IMR-90 (cell line): ENCODE measurements at places on chromosomes 2 and 18. TPM values are rescaled to one million over a fixed set of nuclear protein-coding genes. Genes with fewer than 3 reads are reported as not detected.
A peak's percentile ranks its signal among the peaks of the same experiment; 100 is the strongest.

SNED1 gene
- total RNA-seq = 1.1 and 1.4 TPM in 2 replicates

GALNT3 gene
- total RNA-seq = 2.0 and 4.4 TPM in 2 replicates

DNA sequence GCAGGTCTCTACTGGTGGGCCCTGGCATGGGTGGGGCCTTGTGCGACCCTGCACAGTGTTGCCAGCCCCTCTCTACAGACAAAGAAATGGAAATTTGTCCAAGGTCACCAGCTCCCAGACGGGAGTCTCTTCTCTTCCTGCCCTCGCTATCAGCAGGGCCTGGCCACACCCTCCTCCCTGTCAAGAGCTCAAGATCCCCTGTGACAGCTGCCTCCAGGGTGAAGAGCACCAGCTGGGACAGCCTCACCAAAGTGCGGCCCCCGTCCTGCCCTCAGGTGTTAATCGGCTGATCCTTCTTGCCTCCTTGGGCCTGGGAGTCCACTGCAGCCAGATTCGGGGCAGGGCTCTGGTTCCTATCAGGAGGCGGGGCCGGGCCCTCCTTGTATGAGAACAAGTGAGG is 259.1 kb downstream of the TWIST2 start:
- no peak for DNase-seq

IL36G gene
- total RNA-seq = not detected in 2 replicates

DNA sequence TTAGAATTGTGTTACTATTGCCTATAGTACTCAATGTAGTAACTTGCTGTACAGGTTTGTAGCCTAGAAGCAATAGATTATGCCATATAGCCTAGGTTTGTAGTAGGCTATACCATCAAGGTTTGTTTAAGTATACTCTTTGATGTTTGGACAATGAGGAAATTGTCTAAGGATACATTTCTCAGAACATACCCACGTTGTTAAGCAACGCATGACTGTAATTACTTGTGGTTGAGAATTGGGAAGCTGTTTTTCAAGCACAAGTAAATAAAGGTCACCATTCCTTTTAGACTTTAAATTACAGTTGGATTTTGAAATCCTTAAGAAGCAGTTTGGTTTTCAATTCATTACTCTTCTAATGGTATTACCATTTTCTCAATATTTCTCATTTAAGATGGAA is 89.8 kb upstream of the KCNH7 start:
- DNase-seq = no peak

DNA sequence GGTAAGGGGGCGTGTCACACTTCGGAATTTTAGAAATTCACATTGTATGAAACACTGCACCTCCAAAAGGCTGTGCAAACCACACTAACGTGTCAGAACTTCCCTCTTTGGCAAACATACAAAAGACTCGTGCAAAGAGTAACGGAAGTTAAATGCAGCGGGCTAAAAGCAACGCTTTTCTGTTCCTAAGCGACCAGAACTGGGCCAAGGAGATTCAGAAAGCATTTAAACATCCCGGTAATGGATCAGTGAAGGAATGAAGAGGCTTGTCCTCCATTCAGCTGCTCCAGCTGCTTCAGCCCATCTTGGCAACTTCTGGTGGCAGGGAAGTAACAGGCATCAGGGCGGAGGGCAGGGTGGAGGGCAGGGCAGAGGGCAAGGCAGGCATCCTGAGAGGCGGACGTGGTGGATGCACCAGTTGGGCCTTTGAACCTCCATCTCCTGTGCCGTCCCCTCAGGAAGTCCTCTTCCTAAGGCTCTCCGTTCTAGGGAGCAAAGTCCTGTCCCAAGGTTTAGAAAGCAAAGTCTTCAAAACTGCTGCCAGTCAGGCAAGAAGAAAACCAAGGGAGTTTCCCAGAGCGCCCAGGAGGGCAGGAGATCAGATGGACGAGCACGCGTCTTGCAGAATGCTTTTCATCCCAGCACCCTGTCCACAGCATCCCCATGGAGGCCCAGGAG is 230.7 kb downstream of the ZNF516 start:
- no peak for DNase-seq

- no peak for DNase-seq
Measured at GRCh38 chr18:48776641-48777025, 174.1 kb downstream of the SMAD7 start.

GRCh38 chr2:37376421-37377186 is 32.2 kb downstream of the QPCT start:
- peak; percentile 94 for DNase-seq

- DNase-seq = no peak
Measured at GRCh38 chr2:69092857-69093256, 79.9 kb downstream of the ANTXR1 start.

GRCh38 chr2:121319941-121320340 is 34.9 kb upstream of the TFCP2L1 start:
- DNase-seq = no peak

GRCh38 chr2:209321076-209321475 is 102.8 kb upstream of the MAP2 start:
- peak; percentile 41 for DNase-seq

GRCh38 chr2:190533968-190534309 is 583 bp downstream of the NEMP2 start:
- no peak for DNase-seq
